ENCODE measurements at places on chromosomes 5 and 9.

DNA sequence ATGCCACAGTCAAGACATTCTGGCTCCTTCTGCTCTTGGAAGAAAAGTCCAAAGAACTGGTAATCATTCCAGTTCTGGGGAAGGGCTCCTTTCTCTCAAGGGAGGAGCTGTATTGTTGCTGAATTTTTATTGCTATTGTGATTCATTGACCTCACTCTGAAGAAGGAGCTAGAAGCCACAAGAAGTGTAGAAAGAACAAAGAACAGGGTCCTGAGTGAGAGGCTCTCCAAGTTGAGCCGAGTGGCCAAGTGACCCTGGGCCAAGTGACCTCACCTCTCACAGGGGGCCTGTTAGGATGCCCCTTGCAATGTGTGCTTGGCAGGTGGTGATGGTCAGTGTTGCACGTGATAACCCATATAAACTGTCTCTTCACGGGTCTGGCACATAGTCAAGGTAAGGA is 173.3 kb downstream of the FGF18 start:
- DNase-seq, result no peak

- DNase-seq, result no peak
Observed at GRCh38 chr9:114310471-114311450, 12.1 kb upstream of the ORM1 start.

DNA sequence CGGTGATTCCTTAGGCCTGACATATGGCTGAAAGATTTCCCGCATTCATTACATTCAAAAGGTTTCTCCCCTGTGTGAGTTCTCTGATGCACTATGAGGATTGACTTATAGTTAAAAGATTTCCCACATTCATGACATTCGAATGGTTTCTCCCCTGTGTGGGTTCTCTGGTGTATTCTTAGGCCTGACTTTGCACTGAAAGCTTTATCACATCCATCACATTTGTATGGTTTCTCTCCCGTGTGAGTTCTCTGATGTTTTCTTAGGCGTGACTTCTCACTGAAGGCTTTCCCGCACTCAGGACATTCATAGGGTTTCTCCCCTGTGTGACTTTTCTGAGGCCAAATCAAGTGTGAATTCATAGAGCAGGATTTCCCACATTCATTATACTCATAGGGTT is 35.8 kb downstream of the ZNF782 start:
- DNase-seq, result peak; percentile 1

- DNase-seq, result no peak
Observed at GRCh38 chr5:56247592-56247991, 14.5 kb upstream of the ANKRD55 start.

GRCh38 chr9:129834489-129835127 is 467 bp downstream of the C9orf78 start:
- DNase-seq, result peak; percentile 33

GRCh38 chr9:78725503-78725902 is 428.6 kb downstream of the PSAT1 start:
- no peak for DNase-seq

DNA sequence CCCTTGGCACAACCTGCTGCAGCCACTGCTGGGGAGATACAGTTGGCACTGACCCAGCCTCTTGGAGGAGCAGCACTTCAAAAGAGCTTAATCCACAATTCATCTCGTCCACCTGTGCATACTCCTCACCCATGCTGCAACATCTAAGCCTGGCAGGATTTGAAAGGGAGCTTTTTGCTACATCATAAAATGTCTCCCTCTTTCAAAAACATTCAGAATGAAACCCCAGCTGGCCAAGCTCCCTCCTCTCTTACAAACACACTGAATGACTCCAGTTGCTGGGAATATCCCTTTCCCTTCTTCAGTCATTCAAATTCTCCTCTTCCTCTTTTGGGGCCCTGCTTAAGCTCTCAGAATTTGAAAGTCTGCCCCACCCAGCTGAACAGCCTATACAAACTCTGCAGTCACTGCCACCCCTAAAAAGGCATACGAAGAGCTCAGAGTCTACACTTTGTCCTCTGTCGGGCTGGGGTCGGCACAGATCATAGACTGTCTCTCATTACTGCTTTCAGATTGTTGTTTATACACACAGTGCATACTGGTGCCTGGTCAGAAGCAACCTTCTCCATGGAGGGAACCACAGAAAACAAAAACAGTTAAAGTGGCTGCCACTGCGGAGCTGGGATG is 8.8 kb upstream of the C5orf15 start:
- DNase-seq, result no peak

GRCh38 chr5:31169379-31169778 is 24.1 kb upstream of the CDH6 start:
- DNase-seq, result no peak

GRCh38 chr9:134669399-134669955 is 27.9 kb downstream of the COL5A1 start:
- DNase-seq, result no peak

DNA sequence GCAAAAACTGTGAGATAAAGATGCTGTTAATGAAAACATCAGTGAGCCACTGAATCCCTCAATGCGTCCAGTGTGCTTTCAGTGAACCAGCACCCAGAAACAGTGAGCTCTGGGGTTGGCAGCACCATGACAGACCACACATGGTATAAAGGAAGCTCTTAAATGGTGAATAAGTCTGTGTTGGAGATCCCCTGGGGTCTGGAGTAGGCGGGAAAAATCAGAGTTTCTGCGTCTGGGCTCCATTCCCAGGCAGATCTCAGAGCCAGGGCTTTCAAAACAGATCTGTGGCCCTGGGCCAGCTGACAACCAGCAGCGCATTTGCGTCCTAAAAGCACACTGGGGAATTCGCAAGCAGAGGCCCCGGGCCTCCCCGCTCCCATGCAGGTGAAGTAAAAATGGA is 233.5 kb downstream of the FRMD3 start:
- DNase-seq, result no peak

GRCh38 chr5:32504329-32504988 is 59.9 kb upstream of the ZFR start:
- no peak for DNase-seq

DNA sequence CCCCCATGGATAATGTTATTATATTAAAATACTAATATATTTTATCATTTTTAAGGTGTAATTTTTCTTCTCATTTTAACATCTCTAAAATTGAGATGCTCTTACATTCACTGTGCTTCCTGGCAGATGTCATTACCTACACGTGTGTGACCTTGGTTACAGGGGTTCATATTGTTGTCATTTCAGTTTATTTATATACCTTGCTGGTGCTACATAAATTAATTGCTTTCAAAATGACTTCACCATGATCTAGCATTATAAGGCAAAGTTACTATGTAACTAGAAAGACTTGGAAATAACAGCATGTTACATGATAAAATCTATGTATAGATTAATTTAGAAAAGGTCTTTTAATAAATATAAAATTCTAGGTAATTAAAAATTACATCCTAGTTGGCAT is 60.9 kb downstream of the ARHGEF28 start:
- no peak for DNase-seq

GRCh38 chr9:108017671-108018070 is 528.1 kb upstream of the KLF4 start:
- no peak for DNase-seq

DNA sequence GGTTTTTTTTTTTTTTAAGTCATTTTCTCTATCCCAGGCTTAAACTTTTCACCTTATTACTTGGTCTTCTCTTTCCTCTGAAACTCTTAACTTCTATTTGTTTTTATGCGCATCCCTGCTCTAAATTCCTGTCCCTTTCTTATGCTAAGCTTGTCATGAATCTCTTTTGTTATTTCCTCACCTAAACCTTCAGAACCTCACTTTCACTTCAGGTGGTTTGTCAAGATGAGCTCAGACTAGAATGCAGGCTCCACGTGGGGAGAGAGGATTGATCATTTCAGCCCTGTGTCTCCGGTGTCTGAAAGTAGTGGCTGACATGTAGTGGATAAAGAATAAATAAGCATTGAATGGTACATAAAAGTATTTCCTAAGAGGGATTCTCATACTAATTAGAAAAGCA is 63.6 kb downstream of the ANXA1 start:
- DNase-seq, result no peak

DNA sequence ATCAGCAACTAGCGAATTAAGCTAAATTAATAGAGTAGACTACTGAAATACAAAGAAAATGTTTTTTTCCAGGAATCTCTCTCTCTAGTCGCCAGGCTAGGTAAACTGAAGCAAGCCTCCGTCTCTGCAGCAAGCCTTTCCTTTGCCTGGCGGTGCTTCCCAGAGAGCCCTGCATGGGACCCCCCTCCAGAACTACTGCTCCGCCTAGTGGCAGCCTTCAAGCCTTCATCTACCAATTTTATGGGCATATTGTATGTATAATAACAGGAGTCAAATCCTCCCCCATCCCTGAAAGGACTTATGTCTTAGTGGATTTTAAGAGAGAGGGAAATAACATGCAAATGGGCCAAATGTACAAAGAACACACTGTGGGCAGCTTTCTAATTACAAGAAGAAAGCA is 241.9 kb downstream of the SAXO1 start:
- DNase-seq, result peak; percentile 15

DNA sequence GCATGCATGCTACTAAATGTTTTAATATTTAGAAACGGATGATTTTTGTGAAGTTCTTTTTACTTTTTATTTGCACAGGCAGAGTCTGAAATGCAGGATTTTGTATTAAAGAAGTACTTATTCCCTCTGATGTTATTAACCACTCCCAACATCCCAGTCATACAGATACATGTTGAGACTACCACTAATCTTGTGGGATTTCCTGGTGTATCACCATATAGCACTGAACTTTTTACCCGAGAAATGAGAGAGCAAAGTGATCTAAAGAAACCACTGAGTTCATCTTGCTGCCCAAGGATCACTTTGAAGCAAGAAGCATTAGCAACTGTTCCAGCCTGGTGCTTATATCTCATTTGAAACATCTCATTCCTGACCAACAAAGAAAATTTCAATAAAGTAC is 443.8 kb downstream of the BNC2 start:
- DNase-seq, result no peak

DNA sequence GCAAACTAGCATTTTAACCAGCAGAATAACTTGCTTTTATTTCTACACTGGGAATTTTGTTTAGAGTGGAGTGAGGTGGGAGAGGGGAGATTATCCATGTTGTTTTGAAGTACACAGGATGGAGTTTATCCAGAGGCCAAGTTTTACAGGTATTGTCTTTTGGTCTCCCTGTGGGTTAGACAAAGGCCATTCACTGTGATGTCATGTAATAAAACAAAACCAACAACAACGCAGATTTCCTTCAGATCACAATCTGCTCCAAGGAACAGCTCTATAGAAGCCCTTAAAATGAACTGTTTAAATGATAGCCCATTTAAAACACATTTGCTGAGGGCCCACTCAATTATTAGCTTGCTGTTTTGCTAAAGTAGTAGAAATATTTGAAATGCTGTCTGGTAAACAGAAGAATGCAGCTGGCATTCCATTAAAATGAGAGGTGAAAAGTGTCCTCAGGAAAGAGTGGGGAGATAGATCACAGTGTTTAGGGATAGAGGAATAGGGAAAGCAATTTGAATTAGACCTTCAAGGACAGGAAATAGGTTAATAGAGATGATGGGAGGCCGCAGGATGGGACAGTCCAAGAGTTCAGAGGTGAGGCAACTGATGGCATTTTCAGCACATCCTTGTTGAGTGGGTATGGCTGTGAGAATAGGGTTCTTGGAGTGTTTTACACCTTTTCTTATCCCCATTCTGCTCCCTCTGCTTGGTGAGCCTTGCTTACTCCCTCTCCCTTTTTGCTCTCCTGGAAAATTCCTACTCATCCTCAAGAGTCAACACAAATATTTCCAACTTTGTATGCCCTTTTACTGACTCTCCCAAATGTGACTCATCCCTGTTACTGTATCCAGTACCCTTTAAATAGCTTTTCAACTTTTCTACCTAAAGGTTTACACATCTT is 140.1 kb upstream of the NR3C1 start:
- DNase-seq, result no peak

GRCh38 chr5:43154469-43154868 is 33.8 kb downstream of the ZNF131 start:
- DNase-seq, result no peak

GRCh38 chr9:89418474-89418845 is 79.5 kb downstream of the SEMA4D start:
- no peak for DNase-seq

GRCh38 chr5:113660206-113660605 is 146.7 kb downstream of the YTHDC2 start:
- no peak for DNase-seq

DNA sequence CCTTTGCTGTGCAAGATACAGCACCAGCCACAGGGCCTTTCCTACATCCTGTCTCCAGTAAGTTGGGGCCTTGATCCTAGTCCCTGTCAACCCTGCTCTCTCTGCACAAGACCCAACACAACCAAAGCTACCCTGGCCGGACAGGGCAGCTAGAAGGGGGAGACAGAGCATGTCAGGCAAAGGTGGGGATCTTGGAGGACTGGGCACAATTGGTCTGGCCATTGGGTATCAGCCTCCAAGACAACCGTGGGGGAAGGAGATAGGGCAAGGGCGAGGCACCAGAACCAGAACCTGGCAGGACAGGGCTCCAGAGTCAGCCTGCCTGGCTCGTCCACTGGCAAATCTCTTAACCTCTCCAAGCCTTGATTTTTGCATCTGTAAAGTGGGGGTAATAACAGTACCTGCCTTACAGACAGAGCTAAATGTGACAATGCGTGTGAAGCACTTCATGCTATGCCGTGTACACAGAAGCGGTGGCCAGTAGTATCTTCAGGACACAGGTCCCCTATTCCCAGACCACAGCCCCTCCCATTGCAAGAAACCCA is 51.6 kb upstream of the CDKN2AIPNL start:
- DNase-seq, result no peak

DNA sequence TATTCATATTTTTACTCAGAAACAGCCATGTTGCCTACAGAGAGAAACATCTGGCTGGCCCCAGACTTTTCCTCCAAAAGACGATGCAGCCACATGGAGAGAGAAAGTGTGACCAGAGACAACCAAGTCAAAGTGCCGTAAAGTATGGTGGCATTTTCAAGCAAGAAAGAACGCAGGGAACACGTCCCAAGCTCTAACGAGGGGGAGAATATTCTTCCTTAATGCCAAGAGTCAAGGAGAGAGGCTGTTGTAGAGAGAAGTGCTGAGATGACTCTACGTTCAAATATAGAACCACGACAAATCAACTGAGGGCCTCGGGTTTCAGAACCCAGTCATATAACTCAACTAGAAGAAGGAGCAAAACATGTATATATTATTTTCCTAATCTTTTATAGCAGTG is 55.9 kb downstream of the FNBP1 start:
- no peak for DNase-seq

GRCh38 chr5:61640179-61641021 is 308.3 kb downstream of the ZSWIM6 start:
- no peak for DNase-seq

DNA sequence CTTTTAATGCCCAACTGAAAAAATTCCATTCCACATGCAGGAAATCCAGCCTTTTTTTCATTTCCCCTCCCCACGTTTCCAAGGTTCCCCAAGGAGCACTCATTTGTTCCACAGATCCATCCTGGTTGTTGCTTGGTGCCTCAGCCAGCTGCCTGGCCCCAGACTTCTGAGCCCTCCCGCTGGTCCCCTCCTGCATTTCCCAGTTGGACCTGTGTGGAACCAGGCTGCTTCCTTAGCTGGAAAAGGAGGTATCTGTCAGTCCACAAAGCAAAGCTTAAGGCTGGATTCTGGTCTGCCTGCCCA is 44.8 kb downstream of the ANGPTL2 start:
- DNase-seq, result no peak

- no peak for DNase-seq
Observed at GRCh38 chr9:23145467-23145866, 680.6 kb downstream of the ELAVL2 start.
